Lung (tissue), 17 donors: ENCODE measurements at places on chromosomes 2 and 18.

DNA sequence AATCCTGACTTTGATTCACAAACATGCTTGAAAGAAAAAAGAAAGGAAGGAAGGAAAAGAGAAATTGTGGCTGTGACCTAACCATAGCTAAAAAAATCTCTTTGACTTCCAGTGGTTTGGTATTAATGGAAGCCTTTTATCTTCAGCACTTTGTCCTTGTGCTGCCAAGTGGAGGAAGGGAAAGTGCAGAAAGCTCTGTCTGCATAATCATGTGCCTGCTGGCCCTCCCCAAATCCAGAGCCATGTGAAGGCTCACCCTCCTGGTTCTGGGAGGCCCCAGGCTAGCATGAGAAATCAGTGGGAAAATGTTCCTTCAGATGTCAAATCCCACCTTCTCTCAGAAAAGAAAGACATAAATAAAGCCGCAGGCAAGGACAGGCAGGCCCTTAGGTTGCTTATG lies 48.3 kb upstream of the BMPR2 start:
- no peak overlapping the region for H3K4me3 ChIP-seq
- H3K36me3 ChIP-seq, result no peaks in the 10 kb centered on the region
- no peak for DNase-seq
- H3K27ac ChIP-seq, result no peak overlapping the region
- no peaks in the 10 kb centered on the region for H3K4me1 ChIP-seq

- no peaks in the 10 kb centered on the region for H3K36me3 ChIP-seq
- no peak overlapping the region for H3K27ac ChIP-seq
- H3K4me3 ChIP-seq, result no peak overlapping the region
Observed at GRCh38 chr2:203892207-203892606, 24.6 kb downstream of the CTLA4 start.

- no peaks in the 10 kb centered on the region for H3K27me3 ChIP-seq
- peaks cover 14% of the 10 kb centered on the region for H3K4me1 ChIP-seq
- H3K36me3 ChIP-seq, result no peaks in the 10 kb centered on the region
- no peak overlapping the region for H3K4me3 ChIP-seq
- no peak for DNase-seq
Observed at GRCh38 chr2:26608557-26608956, 32.6 kb downstream of the CIB4 start.

DNA sequence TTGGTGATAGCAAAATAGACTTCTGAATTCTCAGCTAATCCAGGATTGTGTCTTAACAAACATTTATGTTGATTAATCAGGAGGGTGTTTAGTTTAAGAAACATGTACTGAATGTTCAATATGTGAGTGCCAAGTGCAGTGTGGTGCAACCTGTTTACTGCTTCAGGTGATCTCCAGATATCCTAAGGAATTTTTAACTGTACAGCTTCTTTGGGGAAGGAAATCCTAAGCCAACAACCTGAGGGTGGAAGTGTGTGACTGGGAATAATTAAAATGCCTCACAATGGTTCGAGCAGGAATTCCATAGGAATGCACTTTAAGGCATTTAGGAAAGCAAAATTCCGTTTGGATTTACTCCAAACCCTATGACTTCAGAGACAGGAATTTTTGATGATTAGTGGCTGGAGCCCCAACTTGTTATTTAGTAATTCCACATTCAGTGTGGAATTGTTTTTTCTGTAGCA lies 16.4 kb downstream of the CRIM1 start:
- no peaks in the 10 kb centered on the region for H3K27me3 ChIP-seq
- peak; percentile 78 for DNase-seq
- no peak overlapping the region for H3K4me3 ChIP-seq

DNA sequence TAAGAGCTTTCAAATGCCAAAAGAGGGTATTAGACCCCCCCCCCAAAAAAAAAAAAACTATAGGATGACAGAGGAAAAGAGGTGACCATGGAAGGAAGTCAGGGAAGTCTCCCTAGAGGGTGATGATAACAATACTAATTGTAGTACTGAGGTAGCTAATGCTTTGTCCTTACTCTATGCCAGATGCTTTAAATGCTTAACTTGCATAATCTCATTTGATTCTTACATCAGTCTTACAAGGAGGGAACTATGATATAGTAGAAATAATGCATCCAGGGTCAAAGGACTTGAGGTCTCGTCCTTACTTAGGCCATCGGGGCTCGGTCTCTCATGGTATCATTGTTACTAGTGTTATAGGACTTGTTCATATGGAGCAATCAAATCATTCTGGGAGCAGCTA lies 9.1 kb downstream of the IDH1 start:
- H3K36me3 ChIP-seq, result peaks cover 26% of the 10 kb centered on the region
- no peak for DNase-seq
- H3K4me3 ChIP-seq, result no peak overlapping the region
- H3K27me3 ChIP-seq, result no peaks in the 10 kb centered on the region
- no peak overlapping the region for H3K27ac ChIP-seq
- H3K4me1 ChIP-seq, result peaks cover 5% of the 10 kb centered on the region

DNA sequence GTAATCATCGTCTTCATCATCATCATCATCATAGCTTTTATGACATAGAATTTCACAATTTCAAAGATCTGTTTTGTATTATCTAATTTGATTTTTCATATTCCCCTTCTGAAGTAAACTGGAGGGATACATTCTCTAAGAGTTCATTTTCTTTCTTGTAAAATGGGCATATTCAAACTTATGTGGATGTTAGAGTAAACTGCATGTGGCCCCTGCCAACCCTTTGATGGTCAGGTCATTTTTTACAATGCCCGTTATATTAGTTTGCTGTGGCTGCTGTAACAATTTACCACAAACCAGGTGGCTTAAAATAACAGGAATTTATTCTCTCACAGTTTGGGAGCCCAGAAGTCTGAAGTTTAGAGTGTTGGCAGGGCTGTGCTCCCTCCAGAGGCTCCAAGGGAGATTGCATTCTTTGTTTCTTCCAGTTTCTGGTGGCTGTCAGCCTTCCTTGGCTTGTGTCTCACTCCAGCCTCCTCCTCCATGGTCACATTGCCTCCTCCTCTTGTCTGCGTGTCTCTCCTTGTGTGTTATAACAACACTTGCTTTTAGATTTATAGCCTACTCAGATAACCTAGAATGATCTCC lies 127.5 kb upstream of the MMADHC start:
- DNase-seq, result peak; percentile 42
- no peaks in the 10 kb centered on the region for H3K27me3 ChIP-seq
- no peaks in the 10 kb centered on the region for H3K4me1 ChIP-seq
- no peak overlapping the region for H3K27ac ChIP-seq
- no peak overlapping the region for H3K4me3 ChIP-seq
